Posterior cingulate gyrus (tissue), 11 donors: ENCODE measurements at places on chromosomes 7 and 10.

DNA sequence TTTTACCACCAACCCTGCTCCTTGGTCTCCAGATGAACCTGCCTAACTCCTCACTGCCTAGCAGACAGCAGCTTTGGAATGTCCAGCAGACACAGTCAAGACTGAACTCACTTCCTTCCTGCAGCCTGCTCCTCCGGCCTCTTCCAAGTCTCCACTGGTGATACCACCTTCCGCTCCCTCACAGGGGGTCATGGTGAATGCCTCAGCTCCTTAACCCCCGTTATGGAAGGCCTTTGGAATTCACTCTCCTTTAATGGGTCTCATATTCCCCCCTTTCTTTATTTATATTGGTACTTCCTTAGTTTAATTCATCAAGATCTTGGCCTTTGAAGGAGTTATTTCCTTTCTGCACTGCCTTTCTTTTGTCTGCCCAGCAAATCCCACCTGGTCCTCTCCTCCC lies 44.9 kb upstream of the ZNF32 start:
- no peak for DNase-seq

DNA sequence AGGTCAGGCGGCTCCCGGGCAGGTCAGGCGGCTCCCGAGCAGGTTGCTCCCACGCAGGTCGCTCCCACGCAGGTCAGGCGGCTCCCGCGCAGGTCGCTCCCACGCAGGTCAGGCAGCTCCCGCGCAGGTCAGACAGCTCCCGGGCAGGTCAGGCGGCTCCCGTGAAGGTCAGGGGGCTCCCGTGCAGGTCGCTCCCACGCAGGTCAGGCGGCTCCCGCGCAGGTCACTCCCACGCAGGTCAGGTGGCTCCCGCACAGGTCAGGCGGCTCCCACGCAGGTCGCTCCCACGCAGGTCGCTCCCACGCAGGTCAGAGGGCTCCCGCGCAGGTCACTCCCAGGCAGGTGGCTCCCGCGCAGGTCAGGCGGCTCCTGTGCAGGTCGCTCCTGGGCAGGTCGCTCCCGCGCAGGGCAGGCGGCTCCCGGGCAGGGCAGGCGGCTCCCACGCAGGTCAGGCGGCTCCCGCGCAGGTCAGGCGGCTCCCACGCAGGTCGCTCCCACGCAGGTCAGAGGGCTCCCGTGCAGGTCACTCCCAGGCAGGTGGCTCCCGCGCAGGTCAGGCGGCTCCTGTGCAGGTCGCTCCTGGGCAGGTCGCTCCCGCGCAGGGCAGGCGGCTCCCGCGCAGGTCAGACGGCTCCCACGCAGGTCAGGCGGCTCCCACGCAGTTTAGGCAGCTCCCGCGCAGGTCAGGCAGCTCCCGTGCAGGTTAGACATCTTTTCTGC lies 30.7 kb downstream of the PTPRN2 start:
- DNase-seq = no peak

DNA sequence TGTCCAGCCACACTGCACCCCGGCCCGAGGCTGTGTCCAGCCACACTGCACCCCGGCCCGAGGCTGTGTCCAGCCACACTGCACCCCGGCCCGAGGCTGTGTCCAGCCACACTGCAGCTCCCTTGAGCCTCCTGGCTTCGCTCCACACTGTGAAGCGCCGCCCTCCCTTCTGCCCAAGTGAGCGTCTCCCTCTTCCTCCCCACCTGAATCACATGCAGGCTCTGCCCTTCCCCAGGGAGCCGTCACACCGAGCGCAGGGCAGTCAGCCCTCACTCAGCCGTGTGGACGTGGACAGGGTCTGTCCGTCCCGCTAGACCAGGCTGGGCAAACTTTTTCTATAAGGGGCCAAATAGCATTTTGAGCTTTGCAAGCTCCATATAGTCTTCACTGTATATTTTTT lies 27.6 kb downstream of the CFAP46 start:
- no peak for DNase-seq

DNA sequence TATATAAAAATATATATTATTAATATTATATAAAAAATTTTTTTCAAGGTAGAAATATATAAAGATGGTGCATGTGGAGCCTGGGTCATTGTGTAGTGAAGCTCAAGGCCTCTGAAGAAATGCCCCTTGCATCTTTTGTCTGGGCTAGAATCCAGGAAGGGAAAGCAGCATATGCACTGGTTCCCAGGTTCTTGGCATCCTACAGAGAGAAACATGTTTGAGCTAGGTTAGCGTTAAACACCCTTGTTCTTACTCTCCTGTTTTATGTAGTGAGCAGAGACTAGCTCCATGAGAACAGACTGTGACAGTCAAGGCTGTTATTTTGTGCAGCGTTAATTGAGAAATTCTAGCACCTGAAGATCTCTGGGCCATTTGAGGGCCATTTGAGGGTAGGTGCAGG lies 116.1 kb downstream of the POM121L12 start:
- DNase-seq = no peak

DNA sequence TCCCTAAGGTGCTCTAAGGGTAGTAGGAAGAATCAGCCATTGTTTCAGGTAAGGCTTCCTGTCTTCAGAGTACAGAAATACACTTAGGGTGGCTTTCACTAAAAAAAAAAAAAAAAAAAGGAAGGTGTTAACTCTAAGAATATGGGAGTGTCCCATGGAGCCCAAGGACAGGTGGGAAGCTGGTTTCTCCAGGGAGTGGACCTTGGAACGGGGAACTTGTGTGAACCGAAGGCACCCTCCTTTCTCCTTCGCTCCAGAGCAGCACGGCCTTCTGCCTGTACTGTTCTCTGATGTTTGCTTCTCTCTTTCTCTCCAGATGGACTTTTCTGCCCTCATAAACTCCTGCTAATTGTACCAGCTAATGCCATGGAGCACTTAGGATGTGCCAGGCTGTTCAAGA lies 6.2 kb downstream of the OPALIN start:
- DNase-seq = no peak

GRCh38 chr10:80414142-80414895 lies 6.0 kb downstream of the PRXL2A start:
- DNase-seq = no peak

GRCh38 chr7:114959931-114960330 lies 38.0 kb downstream of the MDFIC start:
- DNase-seq = no peak

GRCh38 chr7:115721293-115722217 lies 309.0 kb downstream of the TFEC start:
- no peak for DNase-seq

- no peak for DNase-seq
Observed at GRCh38 chr7:131574741-131575140, 18.3 kb upstream of the PODXL start.

DNA sequence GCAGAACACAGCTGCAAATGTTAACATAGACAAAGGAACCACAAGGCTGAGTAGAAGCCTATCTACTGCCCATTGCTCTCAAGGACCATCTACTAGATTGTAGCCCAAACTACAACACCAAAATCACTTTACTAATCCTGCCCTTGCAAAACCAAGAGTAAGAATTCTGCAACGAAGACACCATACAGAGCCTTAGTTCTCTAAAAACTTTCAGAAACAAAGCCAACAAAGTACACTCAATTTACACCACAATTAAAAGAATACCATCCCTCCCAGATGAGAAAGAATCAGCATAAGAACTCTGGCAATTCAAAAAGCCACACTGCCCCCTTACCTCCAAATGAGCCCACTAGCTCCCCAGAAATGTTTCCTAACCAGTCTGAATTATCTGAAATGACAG lies 294.3 kb downstream of the CTNNA3 start:
- no peak for DNase-seq

- no peak for DNase-seq
Observed at GRCh38 chr7:37315772-37316715, 132.6 kb downstream of the ELMO1 start.

GRCh38 chr7:131090886-131091692 lies 236.6 kb upstream of the MKLN1 start:
- no peak for DNase-seq

DNA sequence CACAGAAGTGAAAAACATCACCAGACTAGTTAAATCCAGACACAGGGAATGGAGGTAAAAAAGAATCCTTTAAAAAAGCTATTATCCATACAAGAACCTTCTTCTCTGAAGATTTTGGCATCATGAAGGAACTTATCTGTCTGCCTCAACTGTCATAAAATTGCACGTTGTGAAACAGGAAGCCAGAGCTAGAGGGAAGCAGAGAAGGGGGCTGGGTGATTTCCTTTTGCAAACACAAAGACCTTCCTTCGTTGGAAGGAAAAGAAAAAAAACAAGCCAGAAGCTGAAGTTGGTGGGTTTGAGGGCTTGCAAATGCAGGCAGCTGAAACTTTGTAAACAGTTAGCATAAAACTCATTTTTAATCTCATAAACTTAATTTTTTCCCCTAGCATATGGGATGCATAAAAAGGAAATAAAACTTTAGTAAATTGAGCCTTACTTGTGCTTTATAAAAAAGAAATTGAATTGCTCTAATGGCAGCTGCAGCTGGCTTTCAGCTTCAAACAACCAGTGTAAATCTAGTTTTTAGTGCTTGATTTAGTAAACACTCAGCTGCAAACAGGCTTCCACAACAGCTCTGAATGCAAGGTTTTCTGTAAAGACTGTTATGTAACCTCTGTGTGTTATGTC lies 101.6 kb downstream of the OTUD1 start:
- no peak for DNase-seq

DNA sequence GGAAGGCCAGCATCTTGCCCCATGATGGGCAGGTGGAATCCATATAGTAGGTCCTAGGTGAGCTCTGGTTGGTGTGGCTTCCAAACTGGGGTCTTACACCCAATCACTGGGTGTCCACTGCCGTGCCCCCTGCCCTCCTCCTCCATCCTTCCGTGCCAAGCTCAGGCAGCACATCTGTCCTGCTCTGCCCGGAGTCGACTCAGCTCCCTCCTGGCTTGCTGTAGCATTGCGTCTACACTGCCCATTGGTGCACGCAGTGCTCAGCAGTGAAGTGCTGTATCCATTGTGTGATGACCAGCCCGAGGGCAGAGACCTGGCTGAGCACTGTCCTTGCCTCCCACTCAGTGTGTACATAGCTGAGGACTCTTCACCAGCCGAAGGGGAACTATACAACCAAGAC lies 148.4 kb downstream of the ADAM12 start:
- no peak for DNase-seq

- DNase-seq = no peak
Observed at GRCh38 chr7:124992851-124993562, 63.4 kb upstream of the POT1 start.

DNA sequence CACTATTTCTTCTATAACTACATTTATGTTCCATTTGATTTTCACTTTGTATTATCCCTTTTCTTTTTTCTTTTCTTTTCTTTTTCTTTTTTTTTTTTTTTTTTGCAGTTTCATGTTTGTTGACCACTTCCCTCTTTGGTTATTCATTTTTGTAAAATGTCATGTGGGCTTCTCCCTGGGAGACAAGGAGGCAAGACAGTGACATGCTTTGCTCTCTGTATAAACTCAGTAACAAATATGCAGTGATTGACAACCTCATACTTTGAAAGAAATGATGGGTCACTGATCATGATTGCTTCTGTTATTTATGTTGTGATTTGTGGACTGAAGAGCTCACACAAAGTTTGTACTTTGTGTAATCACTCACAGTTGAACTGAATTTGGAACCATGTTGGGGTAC lies 90.2 kb upstream of the ABI1 start:
- no peak for DNase-seq

DNA sequence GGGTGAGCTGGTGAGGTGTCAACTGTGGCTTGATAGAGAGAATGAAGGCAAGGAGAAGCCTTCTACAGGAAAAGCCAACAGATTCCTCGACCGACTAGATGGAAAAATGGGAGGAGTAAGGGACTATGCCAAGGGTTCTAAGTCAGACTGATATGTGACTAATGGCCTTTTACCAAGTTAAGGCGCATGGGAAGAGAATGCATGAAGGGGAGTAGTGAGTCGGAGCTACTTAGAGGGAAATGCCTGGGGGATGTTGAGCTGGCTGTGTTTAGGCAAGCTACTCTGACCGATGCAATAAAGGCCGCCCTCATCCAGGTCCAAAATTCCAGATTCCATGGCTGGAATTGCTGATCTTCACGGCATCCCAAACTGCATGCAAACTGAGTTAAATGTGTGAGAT lies 48.2 kb downstream of the APBB1IP start:
- DNase-seq = no peak

DNA sequence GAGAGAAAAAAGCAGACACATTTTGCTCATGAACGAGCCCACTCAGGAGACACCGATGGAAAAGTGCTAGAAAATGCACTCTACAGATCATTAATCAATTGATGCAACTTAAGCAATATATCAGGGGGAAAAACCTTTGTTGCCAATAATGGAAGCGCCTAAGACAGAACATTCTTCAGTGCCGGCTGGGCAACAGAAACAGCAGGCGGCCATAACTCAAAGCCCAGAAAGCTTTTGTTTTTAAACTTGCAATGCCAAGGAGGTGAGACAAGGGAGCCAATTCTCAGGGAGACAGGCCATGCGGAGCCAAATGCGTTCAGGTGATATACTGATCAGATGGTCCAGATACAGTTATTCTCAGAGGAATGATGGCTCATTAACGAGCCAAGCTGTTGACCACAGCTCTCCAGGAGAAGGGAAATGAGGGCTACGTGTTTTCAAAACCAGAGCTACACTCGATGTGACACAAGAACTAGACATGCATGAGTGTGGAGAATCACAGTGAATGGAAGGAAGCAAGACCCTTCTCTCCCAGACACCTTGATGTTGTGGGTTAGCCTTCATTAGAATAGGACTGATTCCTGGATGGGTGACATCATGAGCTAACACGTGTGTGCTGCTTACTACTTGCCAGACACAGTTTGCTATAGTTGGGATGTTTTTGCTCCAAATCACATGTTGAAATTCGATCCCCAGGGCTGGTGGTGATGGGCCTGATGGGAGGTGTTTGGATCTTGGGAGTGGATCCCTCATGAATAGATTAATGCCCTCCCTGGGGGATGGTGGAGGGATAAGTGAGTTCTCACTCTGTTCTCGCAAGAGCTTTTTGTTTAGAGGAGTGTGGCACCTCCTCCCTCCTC lies 79.1 kb upstream of the KCNMA1 start:
- DNase-seq = no peak

- DNase-seq = no peak
Observed at GRCh38 chr7:105782391-105783042, 93.9 kb downstream of the ATXN7L1 start.

- no peak for DNase-seq
Observed at GRCh38 chr10:58044072-58044471, 223.6 kb downstream of the IPMK start.

- DNase-seq = no peak
Observed at GRCh38 chr7:130149281-130150139, 55.7 kb downstream of the TMEM209 start.

DNA sequence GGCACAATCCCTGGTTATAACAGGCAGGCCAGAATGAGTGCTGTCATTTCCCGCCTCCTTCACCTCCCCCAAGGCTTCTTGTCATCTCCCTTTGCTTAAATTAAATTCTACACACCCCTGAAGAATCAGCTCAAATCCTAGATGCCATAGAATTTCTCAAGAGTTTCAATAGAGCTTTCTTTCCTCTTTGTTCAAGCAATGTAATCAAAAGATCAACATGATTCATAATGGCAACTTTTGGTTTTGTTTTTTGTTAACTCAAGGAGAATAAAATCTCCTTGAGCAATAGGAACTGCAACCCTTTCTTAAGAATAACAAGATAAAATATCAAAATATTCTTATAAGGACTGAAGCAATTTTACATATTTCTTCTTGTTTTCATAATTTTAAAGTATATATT lies 180.8 kb upstream of the CDK1 start:
- DNase-seq = no peak
